ENCODE measurements at places on chromosomes 13 and 19.

- no peak for DNase-seq
Observed at GRCh38 chr13:30116379-30116778, 191.0 kb downstream of the KATNAL1 start.

- DNase-seq: no peak
Observed at GRCh38 chr19:29417048-29417447, 108.7 kb upstream of the VSTM2B start.

DNA sequence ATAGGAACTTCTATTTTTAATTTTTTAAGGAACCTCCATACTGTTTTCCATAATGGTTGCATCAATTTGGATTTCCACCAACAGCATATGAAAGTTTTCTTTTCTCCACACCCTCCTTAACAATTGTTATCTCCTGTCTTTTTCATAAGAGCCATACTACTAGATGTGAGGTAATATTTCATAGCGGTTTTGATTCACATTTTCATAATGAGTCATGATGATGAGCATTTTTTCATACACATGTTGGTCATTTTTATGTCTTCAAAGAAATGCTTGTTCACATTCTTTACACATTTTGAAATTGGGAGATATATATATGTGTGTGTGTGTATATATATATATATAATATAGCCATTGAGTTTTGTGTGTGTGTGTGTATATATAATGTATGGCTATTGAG, 420.3 kb upstream of the PCDH9 start:
- DNase-seq: no peak

DNA sequence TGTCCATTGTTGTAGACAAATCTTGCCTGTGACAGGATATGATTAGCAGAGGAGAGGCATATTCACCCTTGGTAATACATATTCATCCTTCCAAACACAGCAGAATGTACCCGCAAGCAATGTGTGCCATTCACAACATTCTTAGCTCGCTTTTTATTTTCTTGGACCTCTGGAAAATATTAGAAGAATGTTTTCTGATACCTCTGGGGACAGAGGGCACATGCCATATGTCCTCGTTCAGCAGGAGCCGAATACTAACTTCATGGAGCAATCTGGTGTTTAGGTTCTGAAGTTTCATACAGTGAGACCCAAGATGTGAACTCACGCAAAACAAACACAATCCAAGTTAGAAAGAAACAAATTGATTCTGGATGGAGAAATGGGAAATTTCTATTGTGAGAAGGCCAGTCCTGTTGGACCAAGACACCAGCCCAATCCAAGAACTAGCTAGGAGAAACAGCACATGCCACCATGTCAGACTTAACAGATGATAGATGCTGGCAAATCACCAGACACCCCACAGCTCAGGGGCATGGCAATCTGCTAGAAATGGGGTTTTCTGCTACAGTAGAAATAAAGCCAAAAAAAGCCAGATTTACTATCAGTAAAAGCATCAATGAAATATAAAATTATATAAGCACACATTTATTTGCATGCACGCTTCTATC, 297.4 kb downstream of the DCLK1 start:
- DNase-seq: no peak

GRCh38 chr13:45670189-45670885, 31.8 kb upstream of the CBY2 start:
- DNase-seq: no peak

GRCh38 chr13:79681069-79681468, 200.1 kb downstream of the NDFIP2 start:
- DNase-seq: no peak

All from right renal cortex interstitium (tissue), 3 donors.